ENCODE measurements at places on chromosomes 16 and 17. TPM values are rescaled to one million over a fixed set of nuclear protein-coding genes. Genes with fewer than 3 reads are reported as not detected.
A peak's percentile ranks its signal among the peaks of the same experiment; 100 is the strongest.

RBFOX1 gene
- 0.48 TPM for total RNA-seq

DNA sequence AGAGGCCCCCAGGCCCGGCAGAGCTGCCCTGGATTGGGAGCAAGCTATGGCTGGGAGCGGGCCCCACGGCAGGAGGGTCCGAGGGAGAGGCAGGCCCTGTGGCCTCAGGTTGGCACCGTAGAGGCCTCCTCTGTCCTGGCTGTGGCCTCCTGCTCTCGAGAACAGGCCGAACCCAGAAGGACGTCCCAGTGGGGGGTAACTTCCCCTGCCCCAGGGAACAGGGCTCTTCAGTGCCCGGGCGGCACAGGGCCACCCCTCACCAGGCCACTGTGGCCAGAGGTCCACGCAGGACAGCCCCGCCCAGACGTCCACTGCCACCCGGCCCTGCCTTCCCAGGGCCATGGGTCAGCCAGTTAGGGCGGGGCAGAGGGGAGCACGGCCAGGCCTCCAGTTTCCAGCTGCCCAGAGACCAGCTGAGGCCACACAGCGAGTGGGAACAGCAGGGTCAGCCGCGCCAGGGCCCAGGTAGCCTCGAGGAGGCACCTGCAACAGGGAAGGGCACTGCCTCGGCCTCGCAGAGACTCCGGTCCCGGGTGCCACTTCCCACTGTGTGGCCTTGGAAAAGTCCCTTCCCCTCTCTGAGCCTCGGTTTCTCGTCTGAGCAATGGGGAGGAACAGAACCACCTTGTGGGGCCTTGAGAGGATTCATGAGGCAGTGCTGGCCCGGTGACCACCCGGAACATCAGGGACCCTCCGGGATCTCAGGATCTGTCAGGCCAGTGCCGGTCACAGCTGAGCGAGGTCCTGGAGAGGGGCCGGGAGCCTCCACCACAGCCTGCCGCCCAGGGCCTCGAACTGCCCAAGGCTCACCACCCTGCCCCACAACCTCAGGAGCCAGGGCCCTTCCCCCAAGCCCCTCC lies 32.0 kb downstream of the ZNF469 start:
- ATAC-seq, result peak; percentile 7

DNA sequence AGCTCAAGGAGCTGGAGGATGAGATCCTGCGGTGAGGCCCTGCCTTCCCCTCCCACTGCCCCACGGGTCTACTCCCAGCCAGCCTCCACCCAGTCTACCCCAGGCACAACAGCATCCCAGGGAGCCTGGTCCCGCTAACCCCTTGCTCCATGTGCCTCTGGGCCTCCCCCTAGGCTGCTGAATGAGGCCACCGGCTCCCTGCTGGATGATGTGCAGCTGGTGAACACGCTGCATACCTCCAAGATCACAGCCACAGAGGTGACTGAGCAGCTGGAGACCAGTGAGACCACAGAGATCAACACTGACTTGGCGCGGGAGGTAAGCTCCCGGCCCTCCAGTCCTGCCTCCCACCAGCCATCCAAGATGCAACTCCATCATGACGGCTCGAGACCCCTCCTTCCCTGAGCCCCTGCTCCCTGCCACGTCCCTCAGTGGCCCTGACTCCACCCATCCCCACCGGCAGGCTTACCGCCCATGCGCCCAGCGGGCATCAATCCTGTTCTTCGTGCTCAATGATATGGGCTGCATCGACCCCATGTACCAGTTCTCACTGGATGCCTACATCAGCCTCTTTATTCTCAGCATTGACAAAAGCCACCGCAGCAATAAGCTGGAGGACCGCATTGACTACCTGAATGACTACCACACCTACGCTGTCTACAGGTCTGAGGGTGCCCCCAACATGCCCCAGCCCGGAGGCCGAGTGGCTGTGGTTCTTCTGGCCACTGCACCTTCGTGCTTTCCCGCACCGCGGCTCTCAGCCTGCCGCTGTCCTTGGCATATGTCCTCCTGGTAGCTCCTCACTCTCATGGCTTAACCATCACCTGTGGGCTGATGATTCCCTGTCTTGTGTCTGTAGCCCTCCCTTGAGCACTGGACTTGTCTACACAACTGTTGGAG lies 15.0 kb upstream of the KDM6B start:
- ATAC-seq, result no peak

GRCh38 chr17:55266958-55267688 lies 2.4 kb downstream of the HLF start:
- ATAC-seq, result no peak

WFDC1 gene
- total RNA-seq, result 2.4 TPM

HAP1 gene
- 2.1 TPM for total RNA-seq

- ATAC-seq, result peak; percentile 55
Observed at GRCh38 chr17:1882836-1883235, 53.0 kb downstream of the RPA1 start.

HOXB1 gene
- total RNA-seq, result 1.5 TPM

GRCh38 chr17:148757-149156 lies 11.4 kb downstream of the SCGB1C2 start:
- no peak for ATAC-seq

- no peak for ATAC-seq
Observed at GRCh38 chr17:80984749-80985148, 6.9 kb upstream of the CHMP6 start.

DNA sequence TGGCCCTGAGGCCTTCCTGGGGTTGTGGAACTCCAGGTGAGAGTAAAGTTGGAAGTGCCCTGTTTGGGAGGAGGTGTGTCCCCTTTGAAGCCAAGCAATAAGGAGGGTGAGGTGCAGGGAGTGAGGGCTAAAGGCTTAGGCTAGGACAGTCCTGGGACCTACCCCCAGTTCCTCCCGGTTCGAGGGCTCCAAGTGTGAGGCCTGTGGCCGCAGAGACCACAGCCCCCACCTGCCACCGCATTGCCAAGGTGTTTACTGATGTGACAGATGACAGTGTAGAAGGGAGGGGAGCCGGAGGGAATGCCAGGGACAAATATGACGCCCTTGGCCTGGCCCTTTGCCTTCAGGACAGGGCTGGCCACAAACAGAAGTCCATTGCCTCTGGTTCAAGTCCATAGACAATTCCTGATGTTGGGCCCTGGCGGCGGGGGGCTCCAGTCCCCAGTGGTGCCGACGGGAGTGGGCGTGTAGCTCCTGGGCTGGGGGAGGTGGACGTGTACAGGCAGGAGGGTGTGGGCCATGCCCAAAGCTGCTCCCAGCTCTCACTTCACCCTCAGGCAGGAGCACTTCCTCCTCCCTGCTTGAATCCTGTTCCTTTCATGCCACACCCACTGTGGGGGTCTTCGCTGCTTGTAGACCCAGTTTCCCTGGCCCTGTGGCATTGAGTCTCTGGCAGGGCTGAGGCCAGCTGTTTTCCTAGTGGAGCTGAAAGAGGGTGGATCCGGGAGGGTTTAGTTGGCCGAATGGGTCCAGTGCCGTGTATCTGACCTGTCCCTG lies 3.2 kb downstream of the ADORA2B start:
- ATAC-seq, result no peak

GRCh38 chr16:73753931-73754330 lies 542.7 kb upstream of the PSMD7 start:
- ATAC-seq, result no peak

DNA sequence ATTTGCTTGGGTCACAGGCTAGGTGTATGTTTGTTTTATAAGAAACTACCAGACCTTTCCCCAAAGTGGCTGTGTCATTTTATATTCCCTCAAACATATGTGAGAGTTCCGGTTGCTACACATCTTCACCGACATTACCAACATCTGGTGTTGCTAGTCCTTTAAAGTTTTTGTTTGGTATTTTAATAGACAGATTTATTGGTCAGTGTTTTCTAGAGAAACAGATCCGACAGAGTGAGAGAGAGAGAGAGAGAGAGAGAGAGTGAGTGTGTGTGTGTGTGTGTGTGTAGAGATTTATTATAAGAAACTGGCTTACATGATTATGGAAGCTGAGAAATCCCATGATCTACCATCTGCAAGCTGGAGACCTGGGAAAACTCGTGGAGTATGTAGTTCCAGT lies 31.0 kb downstream of the LDHD start:
- no peak for ATAC-seq

- no peak for ATAC-seq
Observed at GRCh38 chr16:20887207-20887606, 13.0 kb downstream of the DCUN1D3 start.

ABAT gene
- total RNA-seq, result 114 TPM

GRCh38 chr17:78817123-78817522 lies 23.5 kb downstream of the USP36 start:
- no peak for ATAC-seq

GRCh38 chr16:52471650-52472370 lies 75.1 kb downstream of the TOX3 start:
- no peak for ATAC-seq

GRCh38 chr16:70674221-70675014 lies 11.4 kb downstream of the MTSS2 start:
- ATAC-seq, result no peak

DNA sequence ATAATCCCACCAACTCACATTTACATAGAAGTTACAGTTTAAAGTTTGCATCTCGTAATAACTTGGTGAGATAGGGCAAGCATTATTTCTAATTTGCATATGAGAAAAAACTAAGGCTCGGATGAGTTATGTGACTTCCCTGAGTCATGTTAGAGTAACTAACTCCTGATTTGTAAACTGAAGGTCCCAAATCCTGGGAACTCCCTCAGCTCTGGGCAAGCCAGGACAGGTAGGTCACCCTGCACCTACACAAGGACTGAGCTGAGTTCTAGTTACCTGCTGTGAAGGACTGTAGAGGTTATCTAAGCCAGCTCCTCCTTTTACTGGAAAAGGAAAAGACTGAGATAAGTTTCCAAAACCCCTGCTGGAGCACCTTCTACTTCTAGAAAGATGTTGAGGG lies 92.1 kb upstream of the HLF start:
- ATAC-seq, result no peak

GRCh38 chr17:66614469-66614868 lies 220.4 kb upstream of the CACNG5 start:
- no peak for ATAC-seq

KRT36 gene
- 0.09 TPM for total RNA-seq

DNA sequence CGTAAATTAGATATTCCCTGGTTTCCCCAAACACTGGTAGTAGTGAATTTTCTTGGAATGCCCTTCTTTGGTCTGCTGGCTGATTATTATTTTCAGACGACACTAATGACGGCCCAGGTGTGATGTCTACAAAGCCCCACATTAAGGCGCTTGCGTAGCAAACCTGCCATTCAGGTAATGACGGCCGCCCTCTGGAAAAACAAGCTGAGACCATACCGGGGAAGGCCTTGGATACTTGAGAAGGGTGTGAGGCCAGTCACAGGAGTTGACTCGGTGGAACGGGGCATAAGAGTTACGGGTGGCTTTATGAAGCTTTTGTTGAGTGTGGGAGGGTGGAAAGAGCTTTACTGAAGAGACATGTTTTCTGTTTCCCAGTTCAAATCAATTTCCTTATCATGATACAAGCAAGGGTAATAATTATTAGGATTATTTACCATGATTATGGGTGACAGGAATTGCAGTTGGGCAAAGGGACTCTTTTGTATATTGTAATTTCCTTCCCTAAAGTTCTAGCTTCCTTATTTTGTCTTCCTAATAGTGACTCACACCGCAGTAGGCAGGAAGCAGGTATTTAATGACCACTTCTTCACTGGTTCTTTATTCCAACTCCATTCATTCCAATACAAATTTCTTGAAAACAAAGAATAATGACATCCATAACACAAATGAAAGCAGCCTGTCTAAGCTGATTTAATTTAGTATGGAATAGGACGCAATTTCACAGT lies 24.8 kb downstream of the KRT23 start:
- ATAC-seq, result no peak

AARSD1 gene
- 65.0 TPM for total RNA-seq

LPO gene
- total RNA-seq, result 0.23 TPM

GRCh38 chr17:14300575-14301278 lies at the start of gene HS3ST3B1:
Gene HS3ST3B1 (plus strand): TSS chr17:14301081. CDS start chr17:14301519, 438 bp downstream.
- ATAC-seq, result peak; percentile 89

DNA sequence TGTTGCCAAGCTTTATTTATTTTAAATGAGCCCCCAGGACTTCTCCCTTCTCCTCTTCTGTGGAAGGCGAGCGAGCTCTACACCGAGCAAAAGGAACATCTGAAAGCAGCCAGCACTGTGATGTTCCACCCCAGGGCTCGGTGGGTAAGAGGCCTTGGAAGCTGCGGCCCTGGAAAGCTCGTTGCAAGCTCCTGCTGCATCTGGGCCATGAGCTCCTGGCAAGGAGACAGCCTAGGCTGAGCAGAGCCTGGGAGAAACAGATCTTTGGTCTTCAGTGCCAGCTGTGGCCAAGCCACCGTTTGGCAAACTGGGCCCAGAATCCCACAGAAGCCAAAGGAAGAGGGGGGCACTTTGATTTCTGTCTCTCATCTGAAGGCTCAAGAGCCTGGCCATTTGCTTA lies 114.1 kb downstream of the ENGASE start:
- no peak for ATAC-seq

CCL3 gene
- total RNA-seq, result not detected

DNA sequence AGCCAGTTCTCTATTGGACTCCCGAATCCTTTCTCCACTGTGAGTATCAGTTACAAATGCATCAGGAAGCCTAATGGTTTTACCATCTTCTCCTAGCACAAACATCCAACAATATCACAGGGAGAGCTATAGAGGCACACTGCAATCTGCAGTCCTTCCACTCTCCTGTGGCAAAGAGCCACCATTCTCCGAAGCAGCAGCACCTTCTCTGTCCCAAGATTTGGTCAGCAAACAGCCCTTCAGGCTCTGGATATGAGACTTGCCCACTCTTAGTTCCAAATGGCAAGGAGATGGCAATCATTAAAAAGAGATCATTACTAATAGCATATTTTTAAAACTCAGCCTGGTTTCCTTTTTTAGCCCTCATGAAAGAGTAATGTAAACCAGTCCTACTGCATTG lies 223.4 kb downstream of the HS3ST3A1 start:
- no peak for ATAC-seq
